ENCODE measurements at places on chromosomes 1 and 21. TPM values are rescaled to one million over a fixed set of nuclear protein-coding genes. Genes with fewer than 3 reads are reported as not detected.

SPOCD1 gene
- total RNA-seq = 71.4 TPM

FAAH gene
- 1.00 TPM for total RNA-seq

ELF3 gene
- total RNA-seq = under 0.01 TPM

GRIK3 gene
- not detected for total RNA-seq

LRRC53 gene
- total RNA-seq = not detected

KCNA2 gene
- total RNA-seq = not detected

ARHGAP30 gene
- total RNA-seq = not detected

CCSAP gene
- 12.7 TPM for total RNA-seq

ST6GALNAC5 gene
- total RNA-seq = 4.4 TPM

LRRC39 gene
- 0.44 TPM for total RNA-seq

GUCA2A gene
- total RNA-seq = not detected

LEFTY1 gene
- total RNA-seq = not detected
